ENCODE measurements at places on chromosomes 11 and 22.

DNA sequence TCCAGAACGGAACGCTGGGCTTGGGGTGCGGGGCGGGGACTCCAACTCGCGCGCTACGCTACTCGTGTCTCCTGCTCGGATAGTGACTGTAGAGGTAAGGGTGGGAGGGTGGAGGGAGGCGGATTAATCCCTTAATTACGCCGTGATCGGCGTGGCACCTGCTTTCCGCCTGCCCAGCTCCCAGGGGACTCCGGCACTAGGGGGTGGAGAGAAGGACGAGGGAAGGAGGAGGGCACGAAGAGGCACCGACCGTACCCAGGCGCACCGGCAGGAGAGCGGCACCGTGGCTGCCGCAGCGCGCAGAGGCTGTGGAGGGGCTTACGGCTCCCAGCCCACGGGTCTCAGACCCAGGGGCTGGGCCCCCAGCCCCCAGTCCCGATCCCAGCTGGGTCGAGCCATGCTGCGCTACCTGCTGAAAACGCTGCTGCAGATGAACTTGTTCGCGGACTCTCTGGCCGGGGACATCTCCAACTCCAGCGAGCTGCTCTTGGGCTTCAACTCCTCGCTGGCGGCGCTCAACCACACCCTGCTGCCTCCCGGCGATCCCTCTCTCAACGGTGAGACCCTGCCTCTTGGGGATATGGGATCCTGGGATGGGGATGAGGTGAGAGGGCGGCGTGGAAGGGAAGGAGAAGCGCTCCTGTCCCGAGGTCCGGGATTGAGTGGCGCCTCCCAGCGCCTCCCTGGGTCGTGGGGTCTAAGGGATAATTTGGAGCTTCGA is at the start of gene ROBO3:
TSS of gene ROBO3 (plus strand) at position 252 of the 721 bp plus-strand sequence. CDS start at position 398, 146 bp downstream.
- DNase-seq, result no peak

DNA sequence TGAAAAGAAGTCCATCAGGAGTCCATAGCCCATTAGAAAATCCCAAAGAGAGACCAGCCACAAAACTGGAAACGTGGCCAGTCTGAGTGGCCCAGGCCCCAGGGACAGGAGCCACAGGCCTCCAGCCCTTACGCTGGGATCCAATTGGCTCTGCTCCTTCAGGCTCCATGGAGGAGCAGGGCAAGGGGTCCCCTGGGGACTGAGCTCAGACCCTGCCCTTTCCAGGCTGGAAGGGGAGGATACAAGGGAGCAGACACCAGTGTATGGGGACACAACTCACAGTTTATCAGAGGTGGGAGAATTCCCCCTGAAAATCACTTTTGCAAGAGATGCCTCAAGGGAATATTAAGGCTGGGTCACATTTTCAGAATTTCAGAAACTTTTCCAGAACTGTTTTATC is 227.5 kb downstream of the NTM start:
- DNase-seq, result no peak

DNA sequence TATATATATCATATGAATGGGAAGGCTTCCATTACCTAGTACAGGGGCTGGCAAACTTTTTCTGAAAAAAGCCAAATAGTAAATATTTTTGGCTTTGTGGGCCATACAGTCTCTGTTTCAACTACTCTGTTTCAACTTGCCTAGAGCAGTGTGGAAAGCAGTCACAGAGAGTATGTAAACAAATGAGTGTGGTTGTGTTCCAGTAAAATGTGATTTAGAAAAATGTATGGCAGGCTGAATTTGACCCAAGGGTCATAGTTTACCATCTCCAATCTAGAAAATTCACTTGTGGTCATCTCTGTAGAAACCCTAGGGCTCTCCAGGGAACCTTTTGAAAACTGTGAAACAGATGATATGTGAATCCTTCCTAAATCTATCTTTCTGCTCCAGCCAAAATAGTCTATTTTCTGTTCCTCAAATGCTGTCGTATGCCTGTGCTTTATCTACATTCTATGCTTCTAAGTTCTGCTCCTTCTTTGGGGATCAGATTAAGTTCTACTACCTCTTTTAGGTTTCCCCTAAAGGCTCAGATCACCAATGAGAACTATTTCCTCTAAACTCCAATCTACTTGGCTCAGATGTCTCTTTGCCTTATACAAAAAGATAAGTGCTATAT is 356.2 kb downstream of the METTL15 start:
- DNase-seq, result no peak

DNA sequence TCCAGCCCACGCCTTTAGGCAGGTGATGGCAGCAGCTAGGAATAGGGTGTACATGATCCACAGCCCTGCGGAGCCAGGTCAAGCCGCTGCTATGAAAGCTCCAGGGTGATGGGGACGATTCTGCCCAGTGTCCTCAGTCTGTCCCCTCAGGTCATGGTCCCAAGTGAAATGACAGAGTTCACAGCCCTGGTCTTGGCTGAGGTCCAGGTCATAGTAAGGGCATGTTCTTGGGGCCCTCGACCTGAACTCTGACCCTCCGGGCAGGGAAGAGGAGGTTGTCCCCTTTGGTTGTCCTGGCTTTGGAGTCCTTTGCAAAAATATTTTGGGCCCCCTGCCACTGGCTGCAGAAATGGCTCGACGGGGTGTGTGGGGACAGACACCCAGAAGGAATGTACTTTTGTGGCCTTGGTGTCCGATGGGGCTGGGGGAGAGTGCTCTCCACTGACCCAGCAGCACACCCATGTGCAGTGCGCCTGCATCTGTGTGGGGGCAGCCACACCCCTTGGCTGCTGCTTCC is 7.3 kb downstream of the C22orf31 start:
- no peak for DNase-seq

DNA sequence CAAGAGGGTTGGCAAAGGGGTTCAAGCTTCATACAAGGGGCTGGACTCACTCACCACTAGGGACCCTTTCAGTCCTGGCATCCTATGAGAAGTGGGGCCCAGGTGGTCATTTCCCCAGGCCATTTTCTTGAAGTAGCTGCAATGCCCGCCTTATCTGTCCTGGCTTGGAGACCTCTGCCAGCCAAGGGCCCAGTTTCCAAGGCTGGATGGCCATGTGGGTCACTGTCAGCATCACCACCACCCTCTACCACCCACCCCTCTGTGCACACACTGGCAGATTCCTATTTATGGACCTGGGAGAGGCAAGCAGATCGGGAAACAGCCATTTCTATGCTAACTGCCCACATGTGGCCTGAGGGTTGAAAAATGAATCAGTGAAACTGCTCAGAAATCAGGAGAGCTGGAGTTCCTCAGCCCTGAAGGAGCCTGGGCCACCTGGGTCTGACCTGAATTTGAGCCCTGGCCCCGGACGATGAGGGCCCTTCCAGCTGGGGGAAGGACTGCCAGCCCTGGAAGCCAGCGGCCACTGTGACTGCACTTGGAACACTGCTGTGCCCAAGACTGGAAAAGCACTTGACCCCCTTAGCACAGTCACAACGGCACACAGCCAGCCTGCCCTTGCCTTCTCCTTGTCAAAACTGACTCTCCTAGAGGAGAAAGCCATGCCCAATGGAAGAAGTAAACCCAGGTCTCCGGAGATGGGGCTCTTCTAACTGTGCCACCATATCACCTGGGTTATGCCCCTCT is 442.2 kb downstream of the BUD13 start:
- DNase-seq, result no peak

- DNase-seq, result no peak
Observed at GRCh38 chr11:14593671-14594070, 49.9 kb upstream of the PDE3B start.

DNA sequence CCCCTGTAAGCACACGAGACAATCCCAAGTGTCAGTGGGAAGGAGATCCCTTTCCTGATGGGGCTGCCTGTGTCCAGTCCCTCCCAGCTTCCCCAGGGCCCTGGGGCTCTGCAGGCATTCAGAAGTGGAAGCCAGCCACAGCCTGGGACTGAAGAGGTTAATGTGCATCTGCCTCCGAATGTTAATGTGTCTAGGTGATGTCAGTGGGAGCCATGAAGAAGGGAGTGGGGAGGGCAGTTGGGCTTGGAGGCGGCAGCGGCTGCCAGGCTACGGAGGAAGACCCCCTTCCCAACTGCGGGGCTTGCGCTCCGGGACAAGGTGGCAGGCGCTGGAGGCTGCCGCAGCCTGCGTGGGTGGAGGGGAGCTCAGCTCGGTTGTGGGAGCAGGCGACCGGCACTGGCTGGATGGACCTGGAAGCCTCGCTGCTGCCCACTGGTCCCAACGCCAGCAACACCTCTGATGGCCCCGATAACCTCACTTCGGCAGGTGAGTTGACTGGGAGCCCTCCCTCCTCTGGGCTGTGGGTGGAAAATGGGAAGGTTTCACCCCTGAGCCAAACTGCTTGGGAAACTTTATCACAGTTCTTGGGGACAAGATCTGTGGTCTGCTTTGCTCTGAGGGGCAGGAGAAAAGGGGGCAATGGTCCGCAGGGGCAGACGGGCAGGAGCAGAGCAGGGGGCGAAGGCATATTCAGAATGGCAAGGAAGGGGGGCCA is at the start of gene MCHR1:
TSS of gene MCHR1 (plus strand) at position 236 of the 715 bp plus-strand sequence. CDS start at position 405, 169 bp downstream.
- no peak for DNase-seq

GRCh38 chr11:34707462-34707840 is 86.6 kb downstream of the EHF start:
- DNase-seq, result no peak

GRCh38 chr11:113715882-113716625 is 9.9 kb upstream of the TMPRSS5 start:
- DNase-seq, result no peak

- no peak for DNase-seq
Observed at GRCh38 chr11:34706709-34707461, 86.0 kb downstream of the EHF start.

Measured in stimulated activated CD4-positive, alpha-beta T cell treated with anti-CD3 and anti-CD28 coated beads, TNF-alpha, amount 100 ng/mL, for 48 hours (primary cell).